ENCODE measurements at places on chromosomes 2 and 18. TPM values are rescaled to one million over a fixed set of nuclear protein-coding genes. Genes with fewer than 3 reads are reported as not detected.

Gene SFT2D3
- total RNA-seq: 3.5 TPM

Gene KCNG2
- not detected for total RNA-seq

Gene NT5DC4
- not detected for total RNA-seq

Gene RGPD3
- 0.48 TPM for total RNA-seq

Gene MERTK
- total RNA-seq: 1.1 TPM

Gene TM4SF20
- not detected for total RNA-seq

Gene POU3F3
- total RNA-seq: not detected

Gene CAD
- total RNA-seq: 86.3 TPM

Gene ANKRD29
- not detected for total RNA-seq

Gene THUMPD2
- 14.0 TPM for total RNA-seq

Gene NLRC4
- total RNA-seq: not detected

Gene TGOLN2
- 92.2 TPM for total RNA-seq

Gene DOCK10
- 173 TPM for total RNA-seq

Gene PUS10
- 13.4 TPM for total RNA-seq

Gene REG3G
- not detected for total RNA-seq

Gene RGPD4
- not detected for total RNA-seq

Gene MROH2A
- not detected for total RNA-seq

Gene INSIG2
- 25.9 TPM for total RNA-seq

Gene FBLN7
- 25.4 TPM for total RNA-seq

Gene HAAO
- 3.1 TPM for total RNA-seq

Gene C2orf80
- total RNA-seq: not detected

Gene MAPK4
- total RNA-seq: not detected

Gene B4GALT6
- total RNA-seq: 0.64 TPM

Gene SCTR
- total RNA-seq: not detected

Gene DCDC2C
- not detected for total RNA-seq

Gene CFAP65
- not detected for total RNA-seq

Gene KCNIP3
- total RNA-seq: not detected

Gene FANCL
- 21.6 TPM for total RNA-seq

Gene CD8B2
- total RNA-seq: not detected

Gene UGT1A3
- total RNA-seq: not detected

Gene POTEC
- total RNA-seq: not detected

Gene ST6GAL2
- not detected for total RNA-seq

Gene PFN4
- not detected for total RNA-seq

Gene KRTCAP3
- 7.9 TPM for total RNA-seq

Gene CD207
- total RNA-seq: not detected

Gene MAP3K20
- total RNA-seq: 12.0 TPM

Gene EPAS1
- total RNA-seq: 1.8 TPM

Gene LHCGR
- not detected for total RNA-seq

Gene CHRNG
- total RNA-seq: not detected

Gene MRO
- not detected for total RNA-seq

Gene TFPI
- total RNA-seq: not detected

Gene ELOA2
- not detected for total RNA-seq
